Adrenal gland (tissue), 19 donors: ENCODE measurements at places on chromosomes 4 and X. TPM values are rescaled to one million over a fixed set of nuclear protein-coding genes. Genes with fewer than 3 reads are reported as not detected.
A peak's percentile ranks its signal among the peaks of the same experiment; 100 is the strongest.

DNA sequence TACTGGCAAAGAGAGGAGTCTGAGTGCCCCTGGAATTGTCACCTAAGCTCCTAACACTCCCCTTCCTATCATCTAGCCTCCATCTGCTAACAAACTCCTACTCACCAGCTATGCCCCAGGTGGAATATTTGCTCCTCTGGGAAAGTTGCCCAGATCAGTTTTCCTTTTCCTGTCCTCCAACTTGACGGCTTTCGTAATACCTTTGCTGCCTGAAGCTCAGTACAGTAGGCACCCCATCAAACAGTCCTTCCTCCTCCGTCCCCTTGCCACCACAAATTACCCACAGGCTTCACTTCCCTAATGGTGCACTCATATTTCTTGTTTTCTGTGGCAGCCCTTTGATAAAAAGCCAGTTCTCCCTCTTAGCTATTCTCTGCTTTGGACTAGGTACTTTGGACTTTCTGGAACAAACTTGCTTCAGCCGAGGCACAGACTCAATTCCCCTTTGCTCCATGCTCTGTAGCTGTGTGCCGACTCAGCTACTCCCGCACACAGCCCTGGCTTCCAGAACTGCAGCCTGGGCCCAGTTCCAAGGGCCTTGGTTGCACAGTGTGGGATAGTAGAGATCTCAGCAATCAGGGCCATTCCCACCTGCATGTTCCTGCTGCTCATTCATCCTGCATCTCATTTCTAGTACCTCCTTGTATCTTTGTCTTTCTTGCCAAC is 605.1 kb downstream of the BCOR start:
- peak; percentile 24 for DNase-seq

DNA sequence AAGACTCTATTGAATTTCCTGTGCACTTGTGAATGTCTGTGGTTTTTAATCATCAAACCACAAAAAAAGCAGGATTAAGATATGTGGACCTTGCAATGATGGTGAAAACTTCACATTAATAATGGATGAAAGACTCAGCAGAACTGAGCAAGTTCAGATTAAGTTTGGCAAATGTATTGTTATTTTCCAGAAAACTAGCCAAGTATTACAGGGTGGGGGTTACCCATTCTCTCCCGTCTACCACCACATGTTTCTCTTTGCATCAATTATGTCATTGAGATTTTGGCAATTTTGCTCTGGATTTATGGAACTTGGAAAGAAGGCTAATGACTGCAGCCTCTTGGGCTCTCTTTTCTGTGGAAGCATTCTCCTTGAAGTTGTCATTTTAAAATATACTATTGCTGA is 577.1 kb downstream of the ANKRD50 start:
- no peak for DNase-seq

DNA sequence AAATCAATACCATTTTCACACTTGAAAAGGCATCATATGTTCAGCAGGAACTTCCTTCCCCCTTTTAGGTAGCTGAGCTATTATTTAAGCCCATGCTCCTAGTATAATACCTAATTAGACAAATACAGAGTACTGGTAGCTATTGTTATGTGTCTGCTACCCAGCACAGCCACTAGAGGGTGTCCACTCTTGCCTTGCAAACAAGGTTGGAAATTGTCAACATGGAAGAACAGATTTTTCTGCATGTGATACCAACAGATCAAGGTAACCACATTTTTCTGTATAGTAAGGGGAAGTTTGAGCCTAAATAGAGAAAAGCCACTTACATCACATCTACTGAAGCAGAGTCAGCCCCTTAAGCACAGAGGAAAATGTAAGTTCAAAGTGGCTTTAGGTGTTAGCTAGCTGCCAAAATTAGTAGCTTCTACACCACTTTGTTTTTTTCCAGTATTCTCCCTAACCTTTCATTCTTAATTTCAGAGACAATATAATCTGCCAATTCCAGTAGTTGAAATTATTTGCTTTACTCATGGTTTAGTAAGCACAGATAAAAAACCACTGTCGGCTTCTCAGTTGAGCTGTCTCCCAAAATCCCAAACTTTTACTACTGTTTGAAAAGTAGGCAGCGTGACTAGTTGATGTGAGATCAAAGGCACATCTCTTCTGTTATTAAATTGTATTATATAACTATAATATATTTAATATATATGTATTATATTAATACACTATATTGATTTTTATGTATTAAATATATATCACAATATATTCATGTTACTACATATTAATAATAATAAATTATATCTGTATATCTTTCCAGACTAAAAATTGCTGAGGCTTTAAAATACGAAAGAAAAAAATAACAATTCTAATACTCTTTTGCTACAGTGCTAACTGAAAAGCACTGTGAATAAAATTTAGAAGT is 38.2 kb downstream of the EDNRA start:
- DNase-seq: peak; percentile 74

- DNase-seq: no peak
Measured at GRCh38 chrX:96611619-96612362, 72.9 kb upstream of the DIAPH2 start.

DNA sequence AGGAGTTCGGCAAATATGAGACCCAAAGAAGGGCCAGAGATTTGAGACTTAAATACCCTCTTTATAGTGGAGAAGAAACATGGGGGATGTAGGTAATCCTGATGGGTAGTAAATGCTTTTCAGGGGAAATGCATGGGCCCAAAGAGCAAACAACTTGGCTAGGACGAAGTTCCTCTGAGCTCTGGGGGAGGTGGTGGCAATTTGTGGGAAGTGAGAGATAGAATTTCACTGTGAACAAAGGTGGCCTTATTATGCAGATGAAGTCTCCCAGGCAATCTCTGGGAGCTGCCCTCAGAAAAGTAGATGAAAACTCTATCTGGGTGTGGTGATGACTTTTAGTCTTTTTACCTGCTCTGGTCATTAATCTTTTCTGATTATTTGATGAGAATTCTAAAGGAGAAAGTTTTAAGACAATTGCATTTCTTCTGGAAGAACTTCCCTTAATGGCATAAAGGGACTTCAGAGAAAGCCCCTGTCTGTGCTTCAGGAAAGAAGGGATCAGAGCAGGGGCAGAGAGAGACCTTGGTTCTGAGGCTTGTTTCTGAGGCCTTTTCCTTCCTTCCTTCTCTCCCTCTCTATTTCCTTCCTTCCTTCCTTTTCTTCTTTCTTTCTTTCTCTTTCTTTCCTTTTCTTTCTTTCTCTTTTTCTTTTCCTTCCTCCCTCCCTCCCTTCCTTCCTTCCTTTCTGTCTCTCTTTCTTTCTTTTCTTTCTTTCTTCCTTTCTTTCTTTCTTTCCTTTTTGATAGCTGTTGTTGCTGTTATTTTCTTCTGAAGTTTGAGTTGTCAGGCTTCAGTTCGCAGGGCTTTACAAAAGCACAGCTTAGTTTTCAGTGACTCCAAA is 37.5 kb upstream of the MAOA start:
- DNase-seq: no peak

- no peak for DNase-seq
Measured at GRCh38 chr4:155984106-155984797, 30.6 kb upstream of the CTSO start.

- DNase-seq: no peak
Measured at GRCh38 chr4:139833151-139833910, 167.7 kb downstream of the MGST2 start.

DNA sequence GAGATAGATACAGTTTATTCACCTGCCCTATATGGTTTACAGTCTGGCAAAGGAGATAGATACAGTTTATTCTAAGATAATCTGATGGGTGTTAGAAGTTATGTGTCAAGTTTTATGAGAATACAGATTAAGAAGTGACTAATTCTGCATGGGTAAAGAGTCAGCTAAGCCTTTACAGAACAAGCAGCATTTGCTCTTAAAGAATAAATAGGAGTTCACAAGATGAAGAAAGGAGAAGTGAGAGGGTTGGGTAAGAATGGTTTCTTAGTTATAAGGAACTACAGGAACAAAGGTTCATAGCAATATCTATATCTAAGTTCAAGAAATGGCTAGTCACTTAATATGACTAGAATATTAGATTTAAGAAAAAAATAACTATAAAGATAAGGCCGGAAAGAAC is 47.6 kb downstream of the THOC2 start:
- DNase-seq: no peak

DNA sequence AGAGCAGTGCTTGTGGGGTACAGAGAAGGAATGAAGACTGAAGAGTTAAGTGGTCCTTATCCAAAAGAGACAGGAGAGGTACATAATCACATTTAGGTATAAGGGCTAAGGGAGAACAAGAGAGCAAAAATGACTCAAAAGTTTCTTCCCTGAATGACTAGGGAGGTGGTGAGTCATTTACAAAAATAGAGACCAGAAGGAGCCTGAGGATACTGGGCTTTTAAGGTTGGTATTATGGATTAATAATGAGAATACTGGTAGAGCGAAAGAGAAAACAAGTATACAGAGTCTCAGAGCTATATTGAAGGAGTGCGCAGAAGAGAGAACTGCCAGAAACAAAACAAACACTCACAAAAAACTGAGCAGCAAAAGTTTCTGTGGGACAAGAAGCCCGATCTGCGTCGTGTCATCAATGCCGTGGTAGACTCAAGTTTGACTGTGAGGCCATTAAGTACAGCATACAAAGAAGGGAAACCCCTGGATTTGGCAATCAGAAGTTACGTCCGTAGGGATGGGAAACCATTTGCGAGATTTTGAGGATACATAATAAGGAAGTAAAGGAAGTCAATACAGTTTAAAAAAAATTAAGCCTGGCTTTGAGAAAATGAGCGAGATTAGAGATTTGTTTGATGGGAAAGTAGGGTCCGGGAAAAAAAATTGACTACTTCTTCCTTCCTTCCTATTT is 129.1 kb upstream of the STIM2 start:
- DNase-seq: no peak

DNA sequence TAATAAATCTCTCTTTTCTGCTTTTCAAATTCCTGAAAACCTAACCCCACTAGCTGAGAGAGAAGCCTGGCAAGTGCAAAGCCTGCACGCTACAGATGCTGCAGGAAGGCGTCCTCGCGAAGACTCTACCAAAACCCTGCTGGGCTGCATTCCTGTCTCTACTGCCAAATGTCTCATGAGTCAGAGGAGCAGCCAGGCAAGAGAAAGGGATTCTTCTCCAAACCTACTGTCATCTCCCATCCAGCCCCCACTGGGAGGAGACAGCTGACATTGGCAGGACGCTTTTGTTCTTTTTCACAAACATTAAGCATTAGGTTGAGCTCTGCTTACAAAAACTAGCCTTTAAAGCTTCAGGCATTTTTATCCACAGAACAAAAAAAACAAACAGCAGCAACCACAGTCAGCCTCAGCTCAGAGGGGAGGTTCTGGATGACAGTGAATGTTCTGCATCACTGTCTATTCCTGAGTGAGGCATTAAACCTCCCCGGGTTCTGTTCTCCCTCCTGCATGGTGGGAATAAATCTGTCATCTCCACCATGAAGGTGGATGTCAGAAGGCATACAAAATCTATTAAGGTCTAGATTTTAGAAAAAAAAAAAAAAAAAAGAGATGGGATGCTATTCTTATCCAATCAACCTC is 18.0 kb downstream of the CRMP1 start:
- no peak for DNase-seq

- no peak for DNase-seq
Measured at GRCh38 chr4:120771907-120772306, 150.6 kb downstream of the PRDM5 start.

GRCh38 chr4:17535242-17535641 is 20.3 kb downstream of the CLRN2 start:
- DNase-seq: no peak

GRCh38 chr4:2642968-2643367 is 106.5 kb downstream of the FAM193A start:
- DNase-seq: no peak

DNA sequence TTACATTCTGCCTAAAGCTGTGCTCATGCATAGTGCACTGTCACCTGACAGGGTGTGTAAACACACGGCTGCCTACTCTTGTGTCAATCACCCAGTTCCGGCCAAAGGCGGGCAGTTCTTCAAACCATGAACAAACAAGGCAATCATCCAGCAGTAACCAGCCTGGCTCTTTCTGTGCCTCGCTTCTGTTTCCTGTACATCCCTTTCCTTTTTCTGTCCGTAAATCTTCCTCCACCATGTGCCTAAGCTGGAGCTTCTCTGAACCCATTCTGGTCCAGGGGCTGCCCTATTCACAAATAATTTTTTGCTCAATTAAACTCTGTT is 60.8 kb upstream of the CBR4 start:
- DNase-seq: no peak

DNA sequence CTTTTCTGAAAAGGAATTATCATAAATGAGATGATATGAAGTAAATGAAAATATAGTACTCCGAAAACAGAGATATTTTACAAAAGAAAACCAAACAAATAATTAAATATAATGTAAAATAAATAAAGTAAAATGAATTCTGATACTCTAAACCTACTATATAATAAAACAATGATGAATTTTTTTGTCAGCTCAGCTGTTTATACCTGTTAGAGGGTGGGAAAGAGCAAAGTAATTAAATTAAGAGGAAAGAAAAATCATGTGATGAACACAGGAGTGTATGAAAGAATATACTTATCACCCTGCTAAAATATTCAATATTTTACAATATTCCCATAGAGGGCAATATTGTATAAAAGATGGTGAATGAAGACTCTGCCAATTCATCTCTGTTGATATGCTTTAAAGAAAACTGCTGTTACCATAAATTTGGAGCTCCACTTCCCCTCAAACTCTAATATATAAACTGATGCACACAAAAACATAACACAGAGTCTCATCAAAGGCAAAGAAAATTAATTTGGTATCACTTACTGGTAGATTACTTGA is 6.5 kb upstream of the NDST4 start:
- DNase-seq: no peak

DNA sequence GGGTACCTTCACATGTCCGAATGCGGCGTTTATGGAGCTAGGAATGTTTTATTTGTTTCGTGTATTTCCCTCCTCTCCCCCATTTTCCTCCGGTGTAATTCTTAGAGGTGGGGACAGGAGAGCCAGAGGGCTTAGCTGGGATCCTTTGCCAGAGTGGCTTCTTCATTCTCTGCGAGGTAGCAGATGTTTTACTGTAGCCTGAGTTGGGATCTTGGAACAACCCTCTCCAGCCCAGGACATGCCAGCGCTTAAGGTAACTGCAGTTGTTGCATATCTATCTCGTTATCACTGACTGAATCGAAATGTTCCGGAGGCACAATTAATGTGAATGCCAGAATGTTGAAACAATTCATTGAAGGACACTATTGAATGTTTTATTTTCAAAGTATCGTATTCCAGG is 59.0 kb upstream of the DYNLT3 start:
- DNase-seq: no peak

GRCh38 chr4:28759064-28759463 is 1898.4 kb downstream of the STIM2 start:
- no peak for DNase-seq

GRCh38 chrX:70240751-70241150 is 6.3 kb downstream of the AWAT1 start:
- DNase-seq: no peak

IL15 gene
- total RNA-seq: 2.2 TPM

TCEAL7 gene
- total RNA-seq: 9.6 TPM

PABPC5 gene
- 5.0 TPM for total RNA-seq

USP17L30 gene
- total RNA-seq: not detected

GLOD5 gene
- total RNA-seq: not detected

TMSB15C gene
- total RNA-seq: 0.38 TPM

CFAP97 gene
- total RNA-seq: 15.3 TPM

DRD5 gene
- total RNA-seq: not detected

DUSP21 gene
- not detected for total RNA-seq

FGFBP1 gene
- not detected for total RNA-seq

KLKB1 gene
- 0.77 TPM for total RNA-seq

NPY5R gene
- 3.6 TPM for total RNA-seq

ALPK1 gene
- 25.8 TPM for total RNA-seq

SMIM10L2A gene
- 36.3 TPM for total RNA-seq

LPAR4 gene
- 0.89 TPM for total RNA-seq
